Activated CD8-positive, alpha-beta memory T cell treated with anti-CD3 and anti-CD28 coated beads for 36 hours (primary cell): ENCODE measurements at places on chromosomes 2 and 18. TPM values are rescaled to one million over a fixed set of nuclear protein-coding genes. Genes with fewer than 3 reads are reported as not detected.

Gene COBLL1
- total RNA-seq, result not detected

Gene COL4A3
- total RNA-seq, result not detected

Gene ASB18
- total RNA-seq, result not detected

Gene CRYGC
- total RNA-seq, result not detected

Gene MZT2A
- 163 TPM for total RNA-seq

Gene PXDN
- 1.3 TPM for total RNA-seq
